ENCODE measurements at places on chromosomes 13 and 19.
A peak's percentile ranks its signal among the peaks of the same experiment; 100 is the strongest.

DNA sequence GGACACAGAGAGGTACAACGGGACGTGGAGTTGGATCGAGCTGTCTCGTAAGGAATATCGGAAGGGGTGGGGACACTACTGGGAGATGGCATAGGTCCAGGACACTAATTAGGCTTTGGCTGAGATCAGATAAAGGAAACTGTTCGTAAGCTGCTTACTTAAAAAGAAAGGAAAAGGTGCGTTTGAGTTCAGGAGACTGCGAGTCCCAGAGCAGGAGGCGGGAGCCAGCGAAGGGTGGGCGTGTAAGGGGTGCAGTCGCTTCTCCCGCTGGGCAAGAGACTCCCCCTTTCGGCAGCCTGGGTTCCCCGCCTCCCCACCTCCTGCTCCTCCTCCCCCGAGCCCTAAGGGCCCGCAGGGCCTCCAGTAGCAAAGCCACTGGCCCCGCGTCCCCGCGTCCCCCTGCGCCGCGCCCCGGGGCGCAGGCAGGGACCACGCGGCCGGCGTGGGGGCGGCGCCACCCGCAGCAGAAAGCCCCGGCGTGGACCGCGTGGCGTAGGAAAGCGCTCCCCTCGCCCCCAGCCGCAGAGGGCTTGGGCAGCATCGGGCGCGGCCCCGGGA, 547 bp downstream of the ABCC4 start:
- DNase-seq, result peak; percentile 36

GRCh38 chr13:75702476-75702875, 66.3 kb downstream of the LMO7 start:
- DNase-seq, result no peak

- no peak for DNase-seq
Measured at GRCh38 chr19:31338069-31338776, 11.0 kb downstream of the TSHZ3 start.

DNA sequence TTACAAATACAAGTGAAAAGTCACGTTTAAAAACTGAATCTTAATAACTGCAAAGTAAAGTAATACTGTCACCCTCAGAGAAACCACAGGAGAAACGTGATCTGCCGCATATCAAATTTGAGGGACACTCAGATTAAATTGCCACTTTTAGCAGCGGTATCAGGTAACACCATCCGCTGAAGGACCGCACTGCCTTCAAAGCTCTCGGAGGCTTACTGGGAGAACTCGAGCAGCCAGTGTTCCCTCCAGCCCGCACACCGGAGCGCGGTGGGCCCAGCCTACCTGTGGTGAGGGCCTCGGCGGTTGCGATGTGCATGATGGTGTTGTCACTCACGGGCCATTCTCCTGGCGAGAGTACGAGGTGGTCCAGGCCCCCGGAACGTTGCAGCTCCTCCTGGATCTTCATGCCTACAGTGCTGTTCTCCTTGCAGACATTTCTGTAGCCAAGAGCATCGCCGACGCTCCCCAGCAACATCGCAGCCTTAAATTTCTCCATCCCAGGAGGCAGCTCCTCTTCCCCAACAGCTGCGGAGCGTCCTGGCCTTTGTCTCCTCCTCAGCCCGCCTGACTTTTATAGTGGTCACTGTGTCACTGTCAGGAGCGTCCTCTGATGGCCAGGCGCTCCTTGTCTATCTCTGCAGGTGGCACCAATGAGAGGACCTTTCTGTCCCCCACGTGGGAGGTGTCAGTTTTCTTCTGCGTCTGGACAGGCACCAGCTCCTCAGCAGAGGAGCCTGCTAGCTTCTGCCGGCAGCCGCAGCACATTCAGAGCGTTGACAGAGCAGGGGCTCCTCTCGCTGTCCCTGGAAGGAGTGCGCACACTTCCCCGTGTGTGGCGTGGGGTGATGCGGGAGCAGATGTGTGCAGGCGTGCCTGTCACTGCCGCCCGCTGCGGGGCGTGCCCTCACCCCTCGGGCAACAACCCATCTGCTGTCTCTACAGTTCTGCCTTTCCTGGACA, at the start of gene ADPRHL1:
ADPRHL1 (minus strand) TSS at position 547 of the 960 bp plus-strand sequence; CDS start at position 496, 51 bp downstream.
- no peak for DNase-seq

GRCh38 chr19:18788529-18789421, 2.3 kb downstream of the COMP start:
- no peak for DNase-seq

GRCh38 chr19:7267792-7268704, 26.2 kb downstream of the INSR start:
- DNase-seq, result peak; percentile 29

Measured in CD4-positive, alpha-beta T cell treated with Interleukin-15 for 1 hour (primary cell).